DND-41 (cell line): ENCODE measurements at places on chromosomes 4 and X.

DNA sequence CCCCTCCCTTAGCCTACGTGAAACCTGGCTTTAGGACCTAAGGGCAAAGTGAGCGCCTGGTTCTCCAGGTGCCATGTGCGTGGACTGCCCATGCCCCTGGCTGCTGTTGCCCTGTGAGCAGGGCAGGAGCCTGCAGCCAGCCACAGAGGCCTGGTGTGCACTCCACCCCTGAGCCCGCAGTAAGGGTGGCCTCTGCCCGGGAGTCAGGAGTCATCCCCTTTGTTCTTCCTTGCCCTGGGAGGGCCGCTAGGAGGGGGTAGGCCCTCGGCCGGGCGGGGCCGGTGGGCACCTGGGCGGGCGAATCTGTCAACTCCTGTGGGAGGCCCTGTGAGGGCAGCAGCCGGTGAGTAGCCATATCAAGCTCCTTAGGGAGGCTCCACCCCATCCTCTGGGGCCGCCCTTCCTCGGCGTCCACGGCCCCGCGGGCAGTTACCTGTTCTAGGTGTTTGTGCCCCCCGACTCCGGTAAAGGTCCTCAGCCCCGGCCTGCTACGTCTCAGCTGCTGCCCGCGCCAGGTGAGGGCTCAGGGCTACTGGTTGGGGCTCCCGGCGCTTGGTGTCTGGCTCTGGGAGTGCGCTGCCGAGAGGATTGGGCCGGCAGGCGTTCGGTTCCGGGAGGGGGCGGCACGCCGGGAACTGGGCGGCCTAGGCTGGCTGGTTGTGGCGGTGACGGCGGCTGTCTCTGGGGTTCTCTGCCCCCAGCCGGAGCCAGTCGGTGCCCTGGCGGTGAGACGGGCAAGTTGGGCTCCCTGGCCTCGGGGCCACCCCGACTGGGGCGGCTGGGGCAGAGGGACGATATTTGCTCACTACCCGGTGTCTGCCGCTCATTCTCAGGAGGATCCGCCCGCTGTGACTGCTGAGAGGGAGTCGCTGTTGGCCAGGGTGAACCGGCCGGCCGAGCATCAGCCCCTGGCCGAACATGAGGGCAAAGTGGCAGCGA, 1060.2 kb downstream of the TECRL start:
- DNase-seq, result no peak

DNA sequence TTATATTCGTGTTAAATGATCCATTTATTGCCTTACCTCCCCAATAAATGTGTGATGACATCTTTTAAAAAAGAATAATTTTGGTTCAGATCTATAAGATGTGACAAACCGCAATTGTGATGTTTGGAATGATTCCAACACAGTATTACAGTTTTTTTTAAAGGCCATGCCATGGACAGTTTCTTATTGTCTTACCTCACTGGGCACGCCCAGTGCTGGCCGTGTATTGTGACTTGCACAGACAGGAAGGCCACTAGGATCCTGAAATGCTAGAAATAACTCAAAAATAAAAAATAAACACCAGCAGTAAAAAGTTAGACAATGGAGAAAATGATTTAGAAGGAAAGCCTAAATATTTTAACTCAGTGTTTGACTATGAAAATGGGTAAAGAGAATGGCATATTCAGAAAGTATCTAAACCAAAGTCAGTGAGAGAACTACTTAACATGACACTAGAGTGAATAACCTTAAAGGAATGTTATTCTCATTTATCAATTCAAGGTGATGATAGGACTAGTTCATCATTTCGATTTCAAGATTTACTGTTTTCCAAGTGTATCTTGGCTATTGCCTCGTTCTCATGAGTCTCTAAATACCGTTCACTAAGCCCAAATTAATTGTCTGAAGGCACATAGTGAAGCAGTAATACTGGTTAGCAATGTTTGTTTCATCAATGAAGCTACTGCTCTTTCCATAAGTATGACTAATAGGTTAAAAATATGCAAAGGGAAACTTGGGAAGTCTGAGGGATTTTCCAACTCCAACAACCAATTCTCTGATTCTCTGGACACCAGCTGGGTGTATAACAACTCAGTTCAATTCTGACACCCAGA, 46.1 kb upstream of the VEGFC start:
- DNase-seq, result no peak

DNA sequence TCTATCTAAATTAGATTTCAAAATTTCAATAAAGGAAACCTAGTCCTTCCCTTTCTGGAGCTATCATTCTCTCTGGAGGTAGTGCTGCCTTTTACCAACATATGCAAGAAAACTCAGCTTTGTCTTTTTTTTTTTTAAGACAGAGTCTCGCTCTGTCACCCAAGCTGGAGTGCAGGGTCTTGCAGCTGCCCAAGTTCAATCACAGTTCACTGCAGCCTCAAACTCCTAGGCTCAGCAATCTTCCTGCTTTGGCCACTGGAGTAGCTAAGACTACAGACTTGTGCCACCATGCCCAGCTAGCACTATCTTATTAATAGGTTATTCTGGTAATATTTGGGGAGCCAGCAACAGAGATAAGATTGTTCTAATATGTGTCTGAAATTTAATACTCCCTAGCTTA, 12.3 kb downstream of the AASDH start:
- DNase-seq, result no peak

DNA sequence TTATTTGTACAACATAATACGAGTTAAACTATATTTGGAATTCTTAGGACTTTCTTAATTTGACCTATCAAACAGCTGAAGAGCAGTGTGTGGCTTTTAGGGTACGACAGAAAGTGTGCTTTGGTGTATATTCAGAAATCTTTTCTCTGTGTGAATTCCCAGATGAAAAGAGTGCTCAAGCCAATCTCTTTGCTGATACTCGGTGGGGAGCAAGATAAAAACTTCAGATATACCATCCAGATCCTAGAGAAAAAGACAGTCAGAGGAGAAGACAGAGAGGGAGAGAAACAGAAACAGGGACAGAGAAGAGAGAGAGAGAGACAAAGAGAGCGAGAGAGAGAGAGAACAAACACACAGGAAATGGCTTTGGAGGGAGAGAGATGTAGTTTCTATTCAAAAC, 658.3 kb upstream of the CPEB2 start:
- no peak for DNase-seq

GRCh38 chr4:2432991-2433530, 14.3 kb downstream of the CFAP99 start:
- no peak for DNase-seq

GRCh38 chrX:40263014-40263560, 165.3 kb upstream of the BCOR start:
- no peak for DNase-seq

- no peak for DNase-seq
Measured at GRCh38 chrX:56313308-56313707, 81.2 kb downstream of the KLF8 start.

GRCh38 chr4:14524276-14524675, 478.0 kb upstream of the CPEB2 start:
- no peak for DNase-seq

- DNase-seq, result no peak
Measured at GRCh38 chr4:177128306-177128705, 181.4 kb upstream of the NEIL3 start.

DNA sequence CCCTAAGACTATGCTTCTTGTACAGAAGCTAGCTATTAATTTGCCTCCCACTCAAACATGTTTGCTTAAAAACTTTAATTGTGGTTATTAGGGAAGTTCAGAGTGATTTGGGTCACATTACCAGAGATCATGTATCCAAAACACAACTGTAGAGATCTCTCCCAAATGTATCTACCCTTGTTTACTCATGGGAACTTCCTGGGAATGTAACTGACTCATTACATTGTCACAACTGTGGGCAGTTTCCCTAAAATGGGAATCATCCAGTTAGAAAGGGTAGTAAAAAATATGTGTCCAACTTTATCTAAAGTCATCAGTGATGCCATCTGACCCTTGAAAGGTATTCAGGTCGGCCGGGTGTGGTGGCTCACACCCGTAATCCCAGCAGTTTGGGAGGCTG, 40.3 kb upstream of the GLRA3 start:
- no peak for DNase-seq
